GM12878 (cell line): ENCODE measurements at places on chromosomes 6 and 20. TPM values are rescaled to one million over a fixed set of nuclear protein-coding genes. Genes with fewer than 3 reads are reported as not detected.

Gene INSM1
- total RNA-seq: 0.08 TPM in 1 of 2 replicates, not detected in the other

Gene RFX6
- not detected in 2 replicates for total RNA-seq

Gene C6orf52
- total RNA-seq: 3.0 and 3.2 TPM in 2 replicates

Gene MUC22
- total RNA-seq: 0.03 TPM in 1 of 2 replicates, not detected in the other

Gene AVP
- total RNA-seq: not detected in 2 replicates

Gene AKAP12
- 0.35 and 0.72 TPM in 2 replicates for total RNA-seq

Gene BPIFB2
- total RNA-seq: not detected in 2 replicates

Gene DACT2
- not detected in 2 replicates for total RNA-seq

Gene FOXC1
- 1.5 and 1.7 TPM in 2 replicates for total RNA-seq

Gene RCAN2
- not detected in 2 replicates for total RNA-seq

Gene RHAG
- total RNA-seq: 0.18 and 0.32 TPM in 2 replicates
